Stimulated activated CD8-positive, alpha-beta memory T cell treated with anti-CD3 and anti-CD28 coated beads, Interleukin-4, amount 100 ng/mL, for 48 hours (primary cell): ENCODE measurements at places on chromosomes 6 and 20.

GRCh38 chr20:34815636-34816035, 9.8 kb downstream of the NCOA6 start:
- DNase-seq, result no peak

GRCh38 chr20:47392015-47392720, 35.7 kb upstream of the ZMYND8 start:
- no peak for DNase-seq

DNA sequence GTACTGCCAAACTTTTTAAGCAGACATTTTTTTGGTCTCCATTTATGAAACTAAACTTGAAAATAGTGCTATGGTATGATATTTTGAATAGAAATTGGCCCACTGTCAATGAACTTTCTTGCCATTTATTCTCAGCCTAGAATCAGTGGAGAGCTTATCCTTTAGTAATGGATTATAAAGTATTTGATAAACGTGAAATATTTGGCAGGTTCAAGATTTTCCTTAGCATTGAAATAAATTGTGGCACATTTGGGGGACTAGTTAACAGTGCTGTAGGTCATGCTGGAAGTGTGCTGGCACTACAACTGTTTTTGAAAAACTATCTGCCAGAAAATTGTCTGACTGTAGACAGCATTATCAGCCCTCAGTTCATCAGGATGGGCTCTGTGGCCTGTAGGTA, 2.1 kb downstream of the PRSS35 start:
- DNase-seq, result no peak

DNA sequence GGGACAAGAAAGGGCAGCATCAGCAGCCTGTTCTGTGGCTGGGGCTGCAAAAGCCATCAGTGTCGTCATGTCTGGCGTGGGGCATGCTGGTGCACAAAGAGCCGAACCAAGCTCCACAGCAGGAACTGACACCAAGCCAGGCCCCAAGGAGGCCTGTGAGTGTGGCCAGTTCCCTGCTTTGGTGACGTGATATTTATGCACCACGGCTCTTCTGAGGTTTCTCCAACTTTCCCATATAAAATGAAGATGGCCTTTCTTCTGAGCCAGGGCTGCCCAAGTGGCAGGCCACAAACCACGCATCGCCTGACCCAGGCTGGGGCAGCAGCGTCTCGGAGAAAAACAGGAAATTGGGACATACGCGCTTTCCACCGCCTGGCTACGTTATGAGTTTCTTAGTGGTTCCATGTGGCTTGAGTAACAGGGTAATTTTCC, 109.9 kb downstream of the RIN2 start:
- DNase-seq, result no peak

GRCh38 chr20:11379257-11380011, 538.3 kb upstream of the BTBD3 start:
- DNase-seq, result no peak

DNA sequence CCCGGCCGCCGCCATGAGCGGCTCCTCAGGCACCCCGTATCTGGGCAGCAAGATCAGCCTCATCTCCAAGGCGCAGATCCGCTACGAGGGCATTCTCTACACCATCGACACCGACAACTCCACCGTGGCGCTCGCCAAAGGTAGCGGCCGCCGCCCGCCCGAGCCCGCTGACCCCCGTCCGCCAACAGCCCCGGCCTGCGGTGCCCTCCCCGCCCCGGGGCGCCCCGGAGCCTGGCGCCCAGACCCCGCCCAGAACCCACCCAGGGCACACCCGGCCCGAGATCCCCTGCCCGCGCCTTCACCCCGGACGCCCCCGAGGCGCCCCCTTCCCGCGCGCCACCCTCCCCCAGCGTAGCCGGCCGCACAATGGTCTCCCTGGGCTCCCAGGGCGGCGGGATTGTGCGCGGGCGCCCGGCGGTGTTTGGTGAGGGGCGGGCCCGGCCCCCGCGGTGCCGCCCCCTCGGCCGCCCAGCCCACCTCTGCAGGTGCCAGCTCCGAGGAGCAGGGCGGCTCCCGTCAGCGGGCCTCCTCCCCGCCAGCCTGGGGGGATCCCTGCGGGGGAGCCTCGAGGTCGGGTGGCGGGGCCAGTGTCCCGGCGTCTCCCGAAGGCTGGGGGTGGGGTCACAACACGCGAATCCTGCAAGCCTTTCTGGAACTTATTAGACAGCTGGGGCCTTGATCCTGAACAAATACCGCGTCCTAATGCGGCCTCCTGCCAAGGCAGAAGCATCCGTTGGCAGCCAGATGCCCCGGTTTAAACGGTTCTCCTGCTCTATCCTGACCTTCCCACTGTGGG, 577 bp downstream of the LSM14B start:
- DNase-seq, result peak; percentile 56

DNA sequence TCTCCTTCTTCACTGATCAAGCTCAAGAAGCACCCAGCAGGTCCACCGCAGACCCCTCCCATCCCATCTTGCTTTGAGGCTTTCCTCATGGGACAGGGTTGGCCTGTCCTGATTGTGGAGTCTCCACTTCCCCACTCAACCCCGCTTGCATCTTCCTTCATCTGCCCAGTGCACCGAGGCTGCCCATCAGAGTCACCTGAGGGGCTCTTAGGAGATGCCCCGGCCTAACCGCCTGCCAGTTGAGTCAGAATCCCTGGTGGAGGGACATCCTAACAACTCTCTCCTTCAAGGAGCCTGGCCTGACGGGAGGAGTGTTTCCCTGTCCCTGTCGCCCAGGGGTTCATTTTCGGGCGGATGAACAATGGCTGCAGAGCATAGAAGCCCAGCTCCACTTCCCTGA, 46.1 kb downstream of the RBM38 start:
- DNase-seq, result no peak

DNA sequence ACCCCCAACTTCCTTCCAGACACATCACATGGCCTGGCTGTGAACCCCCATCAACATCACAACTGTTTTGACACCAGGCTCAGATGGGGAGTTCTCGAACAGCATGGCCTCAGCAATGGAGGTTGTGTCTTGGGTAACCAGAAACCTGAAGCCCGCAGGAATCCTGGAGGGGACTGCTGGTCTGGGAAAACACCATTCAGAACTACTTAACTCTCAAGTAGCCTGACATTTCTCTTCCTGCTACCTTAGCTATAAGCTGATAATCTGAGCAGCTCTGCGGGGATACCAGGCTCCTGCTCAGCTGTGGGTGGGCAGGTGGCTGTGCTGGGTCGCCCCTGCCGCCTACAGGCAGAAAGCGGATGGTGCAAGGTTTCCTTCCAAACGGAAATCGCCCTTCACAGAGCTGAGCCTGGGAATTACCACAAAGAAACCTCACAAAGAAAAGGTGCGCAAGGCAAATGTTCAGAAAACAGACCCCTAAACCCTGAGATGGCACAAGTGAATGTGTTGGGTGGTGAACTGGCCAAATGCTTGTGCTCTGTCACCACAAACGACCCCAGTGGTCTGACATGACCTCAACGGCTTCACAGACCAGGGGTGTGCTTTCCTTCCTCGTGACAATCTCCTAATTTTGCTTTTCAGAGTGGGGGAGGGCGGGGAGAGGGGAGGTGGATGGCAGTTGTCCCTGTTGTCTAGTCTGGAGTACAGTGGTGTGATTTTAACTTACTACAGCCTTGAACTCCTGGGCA, 29.5 kb downstream of the SNX5 start:
- DNase-seq, result peak; percentile 73

- DNase-seq, result peak; percentile 26
These were observed 735 bp upstream of the SLC23A2 start for GRCh38 chr20:5002077-5002413.

- DNase-seq, result no peak
These were observed 68.4 kb downstream of the ID4 start for GRCh38 chr6:19905584-19905983.

DNA sequence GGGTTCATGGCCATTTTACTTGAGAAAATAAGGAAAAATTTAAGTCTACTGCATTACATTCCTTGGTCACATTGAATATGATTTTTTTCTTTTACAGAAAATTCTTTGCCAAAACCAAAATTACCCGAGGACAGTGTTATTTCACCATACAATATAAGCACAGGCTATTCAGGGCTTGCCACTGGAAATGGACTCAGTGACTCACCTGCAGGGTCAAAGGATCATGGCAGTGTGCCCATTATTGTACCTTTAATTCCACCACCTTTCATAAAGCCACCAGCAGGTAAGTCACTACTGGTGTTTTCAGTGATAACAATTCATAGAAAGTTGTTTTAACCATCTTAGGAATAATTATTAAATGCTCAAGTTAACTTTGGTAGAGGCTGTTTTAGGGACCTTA, 16.2 kb downstream of the SOBP start:
- DNase-seq, result no peak

DNA sequence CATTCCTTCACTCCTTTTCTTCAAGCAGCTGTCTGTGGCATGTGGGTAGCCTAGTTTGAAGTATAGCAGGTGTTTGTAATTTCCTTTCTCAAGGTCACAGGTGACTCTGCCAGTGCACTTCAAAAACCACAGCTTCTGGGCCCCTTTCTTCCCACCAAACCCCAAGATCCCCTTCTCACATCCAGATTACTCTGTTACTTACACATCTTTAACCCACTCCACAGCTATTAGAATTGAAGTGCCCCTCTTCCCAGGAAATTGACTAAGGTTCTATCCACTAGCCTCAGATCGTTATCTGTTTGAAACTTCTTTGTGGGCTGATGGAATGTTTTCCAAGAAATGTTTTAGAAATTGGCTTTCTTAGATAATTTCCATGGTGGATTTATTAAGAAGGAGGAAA, 150.8 kb downstream of the AHI1 start:
- no peak for DNase-seq

DNA sequence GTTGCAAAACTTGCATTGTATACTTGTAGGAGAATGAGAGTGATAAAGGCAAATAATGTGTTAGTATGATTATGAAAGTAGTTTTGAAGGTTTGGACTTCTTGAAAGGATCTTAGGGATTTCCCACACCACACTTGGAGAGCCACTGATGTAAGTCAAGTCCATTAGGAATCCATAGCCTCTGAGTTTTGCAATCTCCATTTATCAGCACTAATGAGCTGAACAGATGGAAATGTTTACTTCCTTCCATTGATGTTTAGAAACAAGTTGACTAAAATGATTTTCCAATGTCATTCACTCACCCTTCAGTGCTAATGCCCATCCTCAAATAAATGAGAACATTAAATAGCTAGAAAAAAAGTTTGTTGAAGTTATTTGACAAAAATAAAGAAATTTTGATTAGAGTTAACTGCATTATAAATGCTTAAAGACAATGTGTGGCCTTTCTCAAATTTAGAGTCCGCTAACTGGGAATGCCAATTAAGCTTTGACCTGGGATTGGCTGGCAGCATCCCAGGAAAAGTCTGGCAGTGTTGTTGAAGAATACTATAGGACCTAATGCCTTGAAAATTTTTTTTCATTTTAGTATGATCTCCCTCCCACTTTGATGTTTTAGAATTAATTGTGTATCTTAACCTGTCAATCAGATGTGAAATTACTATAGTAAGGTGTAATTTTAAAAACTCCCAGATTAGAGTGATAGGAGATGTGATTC, 68.0 kb downstream of the SLC35F1 start:
- no peak for DNase-seq

- DNase-seq, result peak; percentile 30
These were observed 700 bp downstream of the DTD1 start for GRCh38 chr20:18588574-18588933.

GRCh38 chr6:132687306-132687705, 26.5 kb downstream of the VNN1 start:
- no peak for DNase-seq

GRCh38 chr20:18585134-18585533, 2.7 kb upstream of the DTD1 start:
- no peak for DNase-seq

DNA sequence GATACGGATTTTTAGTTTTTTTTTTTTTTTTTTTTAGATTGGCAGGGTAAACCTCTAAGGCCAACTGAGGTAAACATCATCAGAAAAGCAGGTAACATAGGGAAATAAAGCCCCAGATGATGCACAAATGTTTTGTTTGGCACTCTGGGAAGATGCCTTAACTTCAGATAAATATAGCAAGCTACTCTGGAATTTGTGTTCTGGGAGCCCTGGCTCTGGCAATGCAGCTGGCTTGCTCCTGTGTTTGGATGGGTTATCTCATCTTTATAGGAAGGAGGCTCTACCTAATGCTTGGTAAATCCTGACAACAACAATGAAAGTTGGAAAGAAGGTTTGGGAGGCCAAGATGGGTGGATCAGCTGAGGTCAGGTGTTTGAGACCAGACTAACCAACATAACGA, 77.4 kb downstream of the GFOD1 start:
- no peak for DNase-seq

DNA sequence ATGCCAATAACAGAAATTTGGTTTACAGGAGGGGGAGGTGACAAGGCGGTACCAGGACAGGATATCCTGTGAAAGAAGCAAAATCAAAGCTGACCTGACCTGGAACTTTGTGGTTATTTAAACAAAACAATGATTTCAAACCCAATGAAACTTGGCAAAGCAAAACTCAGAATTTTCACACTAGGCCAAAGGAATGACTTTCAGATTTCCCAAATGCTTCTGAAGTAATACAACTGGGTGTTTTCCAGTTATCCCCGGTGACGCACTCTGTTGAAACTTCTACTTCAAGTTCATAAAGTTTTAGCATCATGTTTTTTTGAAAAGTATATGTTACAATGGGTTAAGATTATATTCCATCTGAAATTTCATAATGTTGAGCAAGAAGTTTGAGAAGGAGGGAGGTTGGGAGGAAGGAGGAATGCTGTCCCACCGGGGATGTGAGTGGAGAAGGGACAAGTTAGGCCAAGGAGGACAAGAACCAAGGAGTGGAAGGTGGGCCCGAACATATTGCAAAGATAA, 78.1 kb upstream of the TRAF3IP2 start:
- DNase-seq, result peak; percentile 9

DNA sequence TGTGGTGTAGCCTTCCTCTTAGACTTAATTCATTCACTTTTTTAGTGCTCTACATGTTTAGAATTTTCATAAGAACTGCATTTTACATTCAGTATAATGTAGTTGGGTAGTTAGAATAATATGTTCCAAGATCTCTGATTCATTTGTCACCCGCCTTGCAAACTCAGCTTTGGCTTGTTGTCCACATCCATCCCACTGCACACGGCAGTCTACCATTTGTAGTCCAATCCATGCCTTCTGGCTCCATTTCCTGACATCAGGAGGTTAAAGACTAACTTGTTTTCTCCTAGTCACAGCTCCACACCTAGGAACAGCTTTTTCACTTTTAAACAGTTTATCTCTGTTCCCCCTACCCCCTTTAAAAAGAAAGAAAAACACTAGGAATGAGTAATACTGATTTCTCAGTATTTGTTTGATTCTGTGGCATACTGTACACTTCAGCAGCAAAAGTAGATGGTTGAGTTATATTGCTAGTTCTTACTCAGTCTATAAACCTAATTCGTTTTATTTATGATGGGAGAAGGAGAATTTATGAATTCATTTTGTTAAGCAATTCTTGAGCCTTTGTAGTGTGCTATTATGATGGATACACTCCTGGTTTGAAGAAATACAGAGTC, 180.9 kb downstream of the ARID1B start:
- DNase-seq, result no peak
